ENCODE measurements at places on chromosomes 2 and 18.

GRCh38 chr2:26650713-26651469 lies 9.7 kb upstream of the CIB4 start:
- DNase-seq, result no peak

DNA sequence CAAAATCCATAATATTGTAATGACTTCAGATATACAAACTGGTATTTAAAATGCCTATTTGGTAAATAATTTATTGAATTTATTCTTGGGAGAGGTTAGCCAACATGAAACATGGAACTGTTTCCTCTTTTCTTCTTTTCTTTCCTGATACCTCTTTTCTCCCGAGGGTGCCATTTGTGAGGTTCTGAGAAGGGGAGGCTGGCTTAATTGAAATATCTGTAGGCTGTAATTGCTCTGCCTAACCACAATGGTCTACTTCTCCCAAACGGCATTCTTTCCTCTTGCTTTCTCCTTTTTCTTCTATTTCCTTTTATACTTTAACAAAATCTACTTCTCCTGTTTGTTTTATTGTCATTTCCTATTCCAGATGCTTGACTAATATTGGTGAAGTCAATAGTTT lies 114.9 kb downstream of the TCF4 start:
- no peak for DNase-seq

GRCh38 chr2:155997538-155997937 lies 335.0 kb downstream of the NR4A2 start:
- no peak for DNase-seq

- DNase-seq, result no peak
These were observed 621.3 kb downstream of the XIRP2 start for GRCh38 chr2:167509586-167509985.

DNA sequence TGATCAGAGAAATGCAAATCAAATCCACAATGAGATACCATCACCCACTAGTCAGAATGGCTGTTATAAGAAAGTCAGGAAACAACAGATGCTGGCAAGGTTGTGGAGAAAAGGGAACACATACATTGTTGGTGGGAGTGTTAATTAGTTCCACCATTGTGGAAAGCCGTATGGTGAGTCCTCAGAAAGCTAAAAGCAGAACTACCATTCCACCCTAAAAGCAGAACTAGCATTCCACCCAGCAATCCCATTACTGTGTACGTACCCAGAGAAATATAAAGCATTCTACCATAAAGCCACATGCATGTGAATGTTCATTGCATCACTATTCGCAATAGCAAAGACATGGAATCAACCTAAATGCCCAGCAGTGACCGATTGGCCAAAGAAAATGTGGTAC lies 60.7 kb downstream of the ANKRD62 start:
- no peak for DNase-seq

- no peak for DNase-seq
These were observed 2.4 kb downstream of the MRPL44 start for GRCh38 chr2:223959688-223960087.

DNA sequence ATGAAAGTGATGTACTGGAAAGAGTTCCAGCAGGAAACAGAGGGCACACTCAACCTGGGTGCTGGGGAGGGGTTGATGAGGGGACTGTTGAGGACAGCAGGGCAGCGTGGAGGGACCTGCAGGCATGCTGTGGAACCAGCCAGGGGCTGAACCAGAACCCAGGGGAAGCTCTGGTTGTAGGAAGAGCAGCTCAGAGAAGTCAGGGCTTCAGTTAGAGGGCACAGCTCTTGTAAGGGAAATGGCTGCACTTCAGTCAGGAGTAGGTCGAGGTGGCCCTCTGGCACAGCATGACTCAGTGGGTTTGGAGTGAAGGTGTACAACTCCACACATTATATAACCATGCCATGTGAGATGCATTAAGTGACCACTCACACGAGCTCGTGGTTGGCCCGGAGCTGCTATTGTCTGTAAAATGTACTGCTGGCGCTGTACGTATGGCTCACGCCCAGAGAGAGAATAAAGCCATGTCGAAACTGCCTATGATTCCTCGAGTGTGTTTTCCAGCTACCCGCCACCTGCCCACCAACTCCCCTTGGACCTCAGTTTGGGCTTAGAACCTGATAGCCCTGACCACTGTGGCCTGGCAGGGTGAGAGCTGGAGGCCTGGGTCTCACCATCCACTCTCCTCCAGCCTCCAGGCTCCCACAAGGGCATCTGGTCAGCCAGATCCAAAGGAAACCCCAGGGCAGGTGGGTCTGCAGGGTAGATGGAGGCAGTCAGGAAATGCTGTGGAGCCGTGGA lies 136.5 kb upstream of the HS6ST1 start:
- DNase-seq, result no peak

GRCh38 chr18:74804677-74805076 lies 207.0 kb downstream of the ZNF407 start:
- DNase-seq, result no peak

- no peak for DNase-seq
These were observed 14.6 kb upstream of the DNAJC27 start for GRCh38 chr2:24986372-24986771.

GRCh38 chr2:70104231-70105111 lies 17.2 kb downstream of the PCBP1 start:
- DNase-seq, result peak; percentile 56

DNA sequence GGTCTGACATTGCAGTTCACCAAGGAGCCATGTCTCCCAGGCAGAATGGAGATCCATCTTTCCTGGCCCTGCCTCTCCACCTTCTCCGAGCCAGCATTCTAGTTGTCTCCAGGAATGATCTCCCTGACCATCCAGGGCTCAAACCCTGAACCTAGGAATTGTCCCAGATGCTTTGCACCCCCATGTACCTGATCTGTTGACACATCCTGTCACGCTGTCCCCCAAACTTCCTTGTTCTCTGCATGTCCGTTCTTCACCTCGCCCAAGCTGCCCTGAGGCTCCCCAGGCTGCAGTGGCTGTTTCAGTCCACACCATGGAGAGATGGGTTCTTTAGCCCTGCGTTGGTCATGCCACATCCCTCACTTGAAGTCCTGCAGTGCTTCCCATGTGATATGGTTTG lies 7.0 kb upstream of the MBP start:
- no peak for DNase-seq

GRCh38 chr2:205629091-205629776 lies 53.1 kb upstream of the NRP2 start:
- DNase-seq, result no peak

DNA sequence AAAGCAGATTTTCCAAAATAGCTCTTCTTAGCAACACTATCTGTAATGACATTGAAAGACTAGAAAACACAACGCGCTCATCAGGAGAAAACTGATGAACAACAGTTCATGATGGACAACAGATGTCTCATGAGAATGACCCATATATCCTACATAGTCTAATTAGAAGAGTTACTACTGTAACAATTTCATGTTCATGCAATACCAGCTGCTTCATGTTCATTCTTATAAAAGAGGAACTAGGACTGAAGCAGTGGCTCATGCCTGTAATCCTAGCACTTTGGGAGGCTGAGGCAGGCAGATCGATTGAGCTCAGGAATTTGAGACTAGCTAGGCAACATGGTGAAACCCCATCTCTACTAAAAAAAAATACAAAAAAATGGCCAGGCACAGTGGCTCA lies 22.7 kb downstream of the TRAPPC8 start:
- DNase-seq, result no peak

- no peak for DNase-seq
These were observed 87.8 kb downstream of the CALCRL start for GRCh38 chr2:187360286-187360685.

- DNase-seq, result no peak
These were observed 14.2 kb upstream of the MALT1 start for GRCh38 chr18:58657081-58657480.

DNA sequence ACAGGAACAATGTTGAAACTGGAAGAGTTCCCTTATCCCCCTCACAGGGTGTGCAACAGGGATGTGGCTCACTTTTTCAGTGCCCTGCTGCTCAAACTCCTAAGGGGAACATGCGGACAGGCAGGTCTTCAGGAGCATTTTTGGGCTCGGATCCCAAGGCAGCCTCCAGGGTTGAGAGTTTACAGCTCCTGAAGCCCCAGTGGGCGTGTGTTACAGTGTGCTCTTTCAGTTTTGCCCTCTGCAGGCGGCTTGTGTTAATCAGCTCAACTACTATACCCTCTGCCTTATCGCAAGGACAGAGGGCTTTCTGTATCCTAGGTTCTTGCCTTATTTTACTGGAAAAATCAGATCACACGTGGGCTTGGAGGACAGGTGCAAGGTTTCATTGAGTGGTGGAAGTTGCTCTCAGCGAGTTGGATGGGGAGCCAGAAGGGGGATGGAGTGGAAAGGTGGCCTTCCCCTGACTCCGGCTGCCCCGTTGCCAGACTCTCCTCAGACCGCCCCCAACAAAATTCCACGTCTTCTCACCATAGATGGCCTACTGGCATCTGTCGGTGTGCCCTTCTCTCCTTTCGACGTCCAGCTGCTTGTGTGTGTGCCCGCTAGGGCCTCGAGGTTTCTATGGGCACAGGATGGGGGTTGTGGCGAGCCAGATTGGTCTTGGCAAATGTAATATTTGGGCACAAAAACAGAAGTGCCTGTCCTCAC lies 541.9 kb downstream of the TMX3 start:
- no peak for DNase-seq

GRCh38 chr2:31567679-31568078 lies 13.1 kb downstream of the SRD5A2 start:
- no peak for DNase-seq

- DNase-seq, result no peak
These were observed 436.8 kb upstream of the CWC22 start for GRCh38 chr2:180443888-180444287.

DNA sequence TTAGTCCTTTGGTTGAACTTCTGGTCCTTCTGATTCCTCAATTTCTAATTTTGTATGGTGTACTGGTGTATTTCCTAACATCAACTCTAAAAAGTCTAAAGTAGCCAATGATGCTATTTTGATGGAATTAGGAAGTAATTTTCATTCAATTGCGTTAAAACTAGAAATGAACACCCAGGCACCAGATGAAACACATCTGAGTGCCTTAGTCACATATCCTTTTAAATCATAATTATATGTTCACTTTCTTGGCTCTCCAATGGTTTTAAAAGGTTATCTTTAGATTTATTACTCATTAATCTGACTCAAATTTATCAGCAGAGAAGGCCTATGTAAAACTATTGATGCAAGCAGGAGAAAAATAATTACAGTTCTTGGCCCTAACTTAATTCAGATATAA lies 119.7 kb downstream of the GAREM1 start:
- no peak for DNase-seq

DNA sequence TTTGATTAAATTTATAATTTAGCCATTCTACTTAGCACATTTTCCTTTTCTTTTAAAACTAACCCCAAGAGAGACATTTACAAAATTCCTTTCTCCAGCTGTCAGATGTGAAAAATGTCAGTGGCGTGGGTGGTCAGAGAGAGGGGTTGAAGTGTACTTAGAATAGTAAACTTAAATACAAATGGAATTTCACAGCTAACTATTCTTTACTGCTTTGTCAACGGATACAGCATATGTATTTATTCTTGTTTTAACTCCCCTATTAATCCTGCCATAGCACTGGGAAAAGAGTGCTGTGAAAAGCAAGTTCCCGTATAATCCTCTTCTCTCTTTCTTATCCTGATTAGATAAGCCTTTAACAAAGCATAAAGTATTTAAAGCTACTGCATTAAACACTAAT lies 191.4 kb upstream of the CHAC2 start:
- no peak for DNase-seq

DNA sequence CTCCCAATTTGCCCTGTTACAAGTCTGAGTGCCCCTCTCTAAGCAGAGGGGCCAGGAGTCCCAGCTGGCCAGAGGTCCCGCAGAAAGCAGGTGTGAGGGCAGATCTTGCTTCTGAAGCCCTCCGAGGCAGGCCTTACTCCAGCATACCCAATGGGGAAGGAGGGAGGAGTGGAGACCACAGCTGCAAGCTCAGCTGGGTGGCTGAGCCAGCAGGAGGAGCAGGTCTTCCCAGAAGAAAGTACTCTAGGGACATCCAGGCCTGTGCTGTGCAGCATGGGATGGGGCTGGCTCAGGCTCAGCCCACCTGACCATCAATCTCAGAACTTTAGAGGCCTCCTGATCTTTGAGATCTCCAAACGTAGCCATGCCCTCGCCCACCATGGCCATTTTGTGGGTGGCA lies 31.3 kb downstream of the PLB1 start:
- DNase-seq, result no peak

Measured in CD4-positive, alpha-beta T cell treated with Interleukin-4 for 4 hours (primary cell).